ENCODE measurements at places on chromosomes 1 and 21.

DNA sequence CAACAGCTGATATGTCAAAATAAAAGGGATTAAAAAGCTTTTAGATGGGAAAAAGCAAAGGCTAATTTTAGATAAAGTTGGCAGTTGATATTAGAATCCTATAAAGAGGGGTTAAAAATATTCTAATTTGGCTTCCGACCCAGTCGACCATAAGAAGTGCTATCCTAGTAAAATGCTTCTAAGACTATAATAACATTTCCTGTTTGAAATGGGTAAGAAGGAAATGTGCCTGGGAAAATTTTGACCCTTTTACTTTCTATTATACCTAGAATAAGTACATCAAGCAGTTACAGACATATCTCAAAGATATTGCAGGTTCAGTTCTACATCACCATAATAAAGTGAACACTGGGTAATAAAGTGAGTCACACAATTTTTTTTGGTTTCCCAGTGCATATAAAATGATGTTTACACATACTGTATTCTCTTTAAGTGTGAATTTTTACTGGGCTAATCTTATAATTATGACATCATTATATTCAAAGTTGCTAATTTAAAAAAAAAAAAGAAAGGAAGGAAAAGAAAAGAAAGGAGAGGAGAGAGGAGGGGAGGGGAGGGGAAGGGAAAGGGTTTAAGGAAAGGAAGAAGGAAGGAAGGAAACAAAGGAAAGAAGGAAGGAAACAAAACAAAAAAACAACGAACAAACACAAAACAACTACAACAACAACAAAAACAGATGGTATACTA lies 308.2 kb upstream of the NR5A2 start:
- no peak for DNase-seq

DNA sequence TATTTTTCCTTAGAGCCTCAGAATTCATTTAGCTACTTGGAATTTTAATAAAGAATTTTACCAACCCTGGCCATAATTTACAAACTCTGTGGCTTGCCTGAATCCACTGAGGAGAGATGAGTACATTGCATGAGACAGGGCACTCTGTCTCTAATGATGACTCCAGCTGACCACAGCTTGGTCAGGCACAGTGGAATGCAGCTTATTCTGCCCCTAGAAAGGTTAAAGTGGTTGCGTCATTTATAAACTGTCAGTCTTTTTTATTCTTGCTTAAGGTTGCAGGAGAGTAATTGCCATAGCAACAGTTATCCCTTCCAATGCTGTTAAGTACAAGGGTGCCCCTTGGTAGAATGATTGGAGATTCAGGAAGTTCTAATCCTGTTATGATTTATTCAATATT lies 28.3 kb downstream of the PDE4B start:
- DNase-seq = no peak

- DNase-seq = no peak
These were observed 31.8 kb upstream of the PEX10 start for GRCh38 chr1:2444138-2444591.

DNA sequence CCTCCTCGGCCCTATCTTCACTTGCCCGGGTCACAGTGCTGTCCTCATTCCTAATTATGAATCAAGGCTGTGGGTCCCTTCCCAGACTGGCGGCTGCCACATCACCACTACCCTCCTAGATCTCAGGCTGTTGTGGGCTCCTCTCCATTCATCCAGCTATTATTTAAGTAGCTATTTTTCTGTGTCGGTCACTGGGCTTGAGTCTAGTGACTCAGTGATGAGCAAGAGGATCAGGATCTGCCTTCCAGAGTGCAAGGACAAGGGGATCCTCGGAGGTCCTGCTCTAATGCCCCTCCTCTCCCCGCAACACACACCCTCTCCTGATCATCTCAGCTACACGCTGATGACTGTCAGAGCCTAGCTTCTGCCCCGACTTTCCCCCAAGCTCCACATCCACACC lies 34.1 kb downstream of the CDCP2 start:
- DNase-seq = no peak

GRCh38 chr1:15189692-15190370 lies 36.3 kb downstream of the TMEM51 start:
- no peak for DNase-seq

DNA sequence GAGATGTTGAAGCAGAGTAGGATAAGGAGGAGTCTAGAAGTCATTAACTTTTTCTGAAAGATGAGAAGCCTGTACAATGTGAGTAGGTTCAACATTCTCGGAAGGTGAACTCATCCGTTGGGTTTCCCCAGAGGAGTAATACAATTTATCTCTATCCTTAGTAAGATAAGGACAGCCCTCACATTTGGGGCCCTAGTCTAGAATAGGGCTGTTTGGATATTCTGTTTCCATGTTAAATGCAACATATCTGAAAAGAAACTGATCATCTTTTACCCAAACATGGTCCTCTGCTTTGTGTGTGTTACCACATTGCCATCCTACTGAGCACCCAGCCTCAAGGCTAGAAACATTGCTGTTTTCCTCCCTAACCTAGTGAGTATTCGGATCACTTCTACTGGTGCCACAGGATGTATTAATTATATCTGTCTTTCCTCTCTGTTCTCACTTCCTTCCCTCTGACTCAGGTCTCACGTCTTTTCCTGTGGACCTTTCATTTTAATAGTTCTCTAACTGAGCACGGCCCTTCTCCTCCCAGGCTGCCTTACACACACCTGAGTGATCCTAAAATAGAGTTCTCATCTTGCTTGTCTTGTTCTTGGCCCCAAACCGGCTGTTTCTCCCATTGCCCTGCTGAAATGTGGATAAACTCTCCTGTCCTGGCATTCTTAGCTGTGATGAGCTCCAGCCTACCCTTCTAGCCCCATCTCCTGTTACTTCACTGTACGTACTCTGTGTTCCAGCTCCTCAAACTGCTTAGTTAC lies 91.7 kb downstream of the CDC14A start:
- DNase-seq = no peak

DNA sequence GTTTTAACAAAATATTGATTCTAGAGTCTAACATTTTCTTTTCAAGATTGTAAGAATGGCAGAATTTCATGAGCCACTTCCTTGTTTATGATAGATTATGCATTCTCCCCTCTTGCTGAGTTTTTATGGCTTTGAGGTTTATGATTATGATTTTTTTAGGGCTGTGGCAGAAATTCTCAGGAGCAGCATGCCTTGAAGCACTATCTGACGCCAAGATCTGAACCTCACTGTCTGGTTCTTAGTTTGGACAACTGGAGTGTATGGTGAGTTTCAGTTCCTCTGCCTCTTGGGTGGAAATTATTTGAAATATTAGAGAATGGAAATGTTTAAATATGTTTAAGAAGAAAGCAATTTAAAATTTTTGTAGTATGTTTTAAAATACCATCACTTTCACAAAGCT lies 10.2 kb downstream of the USP16 start:
- DNase-seq = no peak

DNA sequence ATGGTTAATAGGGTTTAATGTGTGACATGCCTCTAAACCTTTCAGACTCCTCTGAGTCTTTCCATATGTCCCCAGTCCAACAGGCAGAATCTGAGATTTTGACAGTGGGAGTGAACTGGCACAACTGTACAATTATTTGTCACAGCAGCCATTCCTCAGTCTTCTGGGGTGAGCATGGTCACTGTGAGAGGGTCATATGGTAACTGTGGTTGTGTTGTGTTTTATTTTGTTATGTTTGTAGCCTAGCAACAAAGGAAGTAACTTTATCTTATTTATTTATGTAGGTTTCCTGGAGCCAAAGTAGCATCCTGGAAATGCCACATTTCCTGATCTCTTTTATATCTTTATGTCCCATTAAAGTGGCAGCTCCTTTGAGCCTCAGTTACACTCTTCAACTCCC lies 1067.9 kb downstream of the TTLL7 start:
- no peak for DNase-seq

DNA sequence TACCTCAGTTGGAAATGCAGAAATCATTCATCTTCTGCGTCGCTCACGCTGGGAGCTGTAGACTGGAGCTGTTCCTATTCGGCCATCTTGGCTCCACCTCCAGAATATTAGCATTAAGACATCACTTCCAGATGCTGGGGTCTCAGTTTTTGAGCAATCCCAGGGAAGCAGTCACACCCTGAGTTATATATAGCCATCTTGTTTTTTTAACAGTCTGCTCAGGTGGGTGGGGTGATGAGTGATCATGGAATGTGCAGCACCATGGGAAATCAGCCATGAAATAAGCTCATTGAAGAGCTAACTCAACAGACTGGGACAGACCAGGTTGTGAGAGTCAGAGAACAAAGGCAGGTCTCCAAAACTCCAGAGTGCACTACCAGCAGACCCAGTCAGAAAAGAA lies 27.0 kb upstream of the HMGB4 start:
- no peak for DNase-seq

- DNase-seq = no peak
These were observed 126.0 kb downstream of the SYF2 start for GRCh38 chr1:25106352-25106751.

DNA sequence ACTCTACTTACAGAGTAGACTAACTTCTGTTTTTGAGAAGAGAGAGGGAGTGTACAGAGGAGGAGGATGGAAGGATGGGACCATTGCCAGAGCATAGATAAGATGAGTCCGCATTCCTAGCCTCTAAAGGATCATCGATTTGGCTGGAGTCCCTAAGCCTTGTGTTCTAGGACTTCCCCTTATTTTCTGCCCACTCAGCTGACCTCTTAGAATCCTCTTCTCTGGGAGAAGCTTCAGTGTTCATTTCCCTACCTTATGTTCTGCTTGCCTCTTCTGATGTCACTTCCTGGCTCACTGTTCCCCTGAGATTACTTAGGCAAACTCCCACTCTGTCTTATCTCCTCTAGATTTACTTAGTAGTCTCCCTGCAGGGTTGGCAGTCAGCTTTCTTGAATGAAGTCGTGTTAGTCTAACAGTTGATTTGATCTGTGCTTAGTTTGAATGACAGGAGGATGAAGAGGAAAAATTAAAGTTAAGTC lies 156.7 kb downstream of the SYT2 start:
- DNase-seq = peak; percentile 90

DNA sequence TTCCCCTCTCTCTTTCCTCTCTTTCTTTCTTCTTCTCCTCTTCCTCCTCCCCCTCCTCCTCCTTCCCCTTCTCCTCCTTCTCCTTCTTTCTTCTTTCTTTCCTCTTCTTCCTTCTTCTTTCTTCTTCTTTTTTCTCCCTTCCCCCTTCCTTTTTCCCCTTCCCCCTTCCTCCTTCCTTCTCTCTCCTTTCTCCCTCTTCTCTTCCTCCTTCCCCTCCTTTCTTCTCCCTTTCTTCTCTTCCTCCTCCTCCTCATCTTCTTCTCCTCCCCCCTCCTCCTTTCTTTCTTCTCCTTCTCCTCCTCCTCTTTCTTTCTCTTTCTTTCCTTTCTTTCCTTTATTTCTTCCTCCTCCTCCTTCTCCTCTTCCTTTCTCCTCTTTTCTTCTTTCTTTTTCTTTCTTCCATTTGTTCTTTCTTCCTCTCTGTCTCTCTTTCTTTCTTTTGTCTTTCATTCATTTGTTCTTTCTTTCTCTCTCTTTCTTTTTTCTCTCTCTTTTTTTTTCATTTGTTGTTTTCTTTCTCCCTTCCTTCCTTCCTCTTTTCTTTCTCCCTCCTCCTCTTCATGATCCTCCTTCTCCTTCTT lies 26.5 kb downstream of the HRNR start:
- DNase-seq = no peak

- DNase-seq = no peak
These were observed 2.7 kb downstream of the ITGA10 start for GRCh38 chr1:145906954-145907753.

Data from RPMI8226 (cell line).